Fibroblast of mammary gland (primary cell): ENCODE measurements at places on chromosomes 5 and 9.
A peak's percentile ranks its signal among the peaks of the same experiment; 100 is the strongest.

GRCh38 chr5:77846422-77847128 is 70.4 kb upstream of the TBCA start:
- DNase-seq, result no peak

DNA sequence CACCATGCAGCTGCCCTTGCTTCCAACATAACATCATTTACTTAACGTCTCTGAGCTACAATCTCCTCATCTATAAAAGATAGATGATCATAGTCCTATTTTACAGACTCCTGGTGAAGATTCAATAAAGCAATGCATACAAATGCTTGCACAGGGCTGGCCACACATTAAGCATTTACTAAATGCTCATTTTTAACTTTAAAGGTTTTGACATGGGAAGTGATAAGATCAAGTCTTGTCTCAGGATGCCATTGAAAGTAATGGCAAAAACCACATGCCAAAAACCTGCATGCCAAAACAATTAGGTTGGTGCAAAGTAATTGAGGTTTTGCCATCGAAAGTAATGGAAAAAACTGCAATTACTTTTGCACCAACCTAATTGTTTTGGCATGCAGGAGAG is 181.2 kb upstream of the ADRA1B start:
- DNase-seq, result no peak

DNA sequence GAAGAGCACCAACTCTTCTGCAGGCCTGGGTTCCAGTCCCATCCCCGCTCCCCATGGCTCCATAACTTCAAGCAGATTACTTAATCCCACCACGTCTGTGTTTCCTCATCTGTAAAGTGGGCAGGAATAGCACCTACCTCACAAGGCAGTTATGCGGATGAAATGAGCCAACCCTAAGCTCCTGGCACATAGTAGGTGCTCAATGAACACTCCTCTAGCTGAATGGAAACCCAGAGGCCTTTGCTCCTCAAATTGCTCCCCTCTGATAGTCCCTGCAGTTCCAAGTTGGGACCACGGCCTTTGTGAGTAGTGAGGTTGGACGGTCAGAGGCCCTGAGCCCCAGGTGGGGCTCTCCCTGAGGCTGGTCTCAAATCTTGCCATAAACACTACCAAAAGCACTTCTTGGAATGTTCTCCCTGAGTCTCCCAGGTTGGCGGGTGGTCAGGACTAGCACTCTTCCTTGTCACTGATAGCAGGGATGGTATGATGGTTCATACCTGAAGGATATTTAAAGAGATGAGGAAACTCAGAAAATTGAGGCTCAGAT is 35.5 kb upstream of the SYNPO start:
- no peak for DNase-seq

DNA sequence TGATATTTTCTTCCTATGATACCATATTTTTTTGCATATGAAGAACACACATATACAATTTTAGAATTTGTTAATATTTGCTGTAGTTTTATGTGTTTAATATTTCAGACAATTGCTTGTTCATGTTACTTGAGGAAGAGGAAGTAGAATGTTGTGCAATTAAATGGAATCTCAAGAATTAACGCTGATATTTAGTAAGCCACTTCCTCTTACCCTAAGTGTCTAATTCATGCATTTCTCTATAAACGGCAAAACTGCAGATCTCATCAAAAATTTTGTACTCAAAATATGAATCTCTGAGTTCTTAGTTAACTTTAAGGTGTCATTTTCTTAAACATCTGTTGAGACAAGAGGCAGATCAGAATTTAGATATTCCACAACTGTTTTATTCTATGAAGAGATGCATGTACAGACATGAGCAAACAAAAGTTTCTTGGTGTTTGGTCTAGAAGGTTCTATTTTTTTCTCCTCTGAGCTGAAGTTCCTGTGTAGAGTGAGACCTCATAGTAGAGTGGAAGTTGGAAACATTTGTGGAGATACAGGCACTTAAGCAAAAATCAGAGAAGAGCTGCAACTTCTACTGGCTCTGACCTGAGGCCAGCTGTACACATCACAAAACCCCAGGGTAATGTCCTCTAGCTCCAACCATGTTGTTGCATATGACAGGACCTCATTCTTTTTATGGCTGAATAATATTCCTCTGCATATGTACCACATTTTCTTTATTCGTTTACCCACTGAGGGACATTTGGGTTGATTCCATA is 16.6 kb upstream of the TGFBI start:
- peak; percentile 49 for DNase-seq

- no peak for DNase-seq
Observed at GRCh38 chr5:170819824-170820223, 36.3 kb downstream of the GABRP start.

- DNase-seq, result peak; percentile 55
Observed at GRCh38 chr5:79235261-79235633, 684 bp upstream of the JMY start.

DNA sequence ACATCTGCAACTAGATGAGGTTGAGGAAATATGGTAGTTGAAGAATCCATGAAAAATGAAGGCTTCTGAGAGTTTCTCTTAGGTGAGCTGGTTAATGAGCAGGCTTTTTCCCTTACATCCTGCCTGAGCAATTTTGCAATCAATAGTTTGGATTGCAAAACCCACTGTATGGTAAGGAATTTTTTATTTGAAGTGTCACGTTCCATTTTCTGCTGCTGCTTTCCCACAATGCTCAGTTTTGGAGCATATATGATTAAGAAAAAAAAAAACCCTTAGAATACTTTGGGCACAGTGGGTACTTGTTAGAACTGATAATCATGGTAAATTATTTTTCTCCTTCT is 144.2 kb downstream of the PCSK1 start:
- peak; percentile 77 for DNase-seq

GRCh38 chr9:100324594-100325200 is 28.0 kb downstream of the TEX10 start:
- peak; percentile 72 for DNase-seq

DNA sequence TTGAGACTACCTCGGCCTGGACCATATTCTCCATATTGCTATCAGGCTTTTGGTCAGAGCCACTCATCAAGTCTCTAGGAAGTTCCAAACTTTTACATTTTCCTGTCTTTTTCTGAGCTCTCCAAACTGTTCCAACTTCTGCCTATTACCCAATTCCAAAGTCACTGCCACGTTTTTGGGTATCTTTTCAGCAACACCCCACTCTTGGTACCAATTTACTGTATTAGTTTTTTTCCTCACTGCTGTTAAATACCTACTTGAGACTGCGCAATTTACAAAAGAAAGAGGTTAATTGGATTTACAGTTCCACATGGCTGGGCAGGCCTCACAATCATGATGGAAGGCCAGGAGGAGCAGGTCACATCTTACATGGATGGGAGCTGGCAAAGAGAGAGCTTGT is 507.8 kb upstream of the ZNF608 start:
- DNase-seq, result no peak

DNA sequence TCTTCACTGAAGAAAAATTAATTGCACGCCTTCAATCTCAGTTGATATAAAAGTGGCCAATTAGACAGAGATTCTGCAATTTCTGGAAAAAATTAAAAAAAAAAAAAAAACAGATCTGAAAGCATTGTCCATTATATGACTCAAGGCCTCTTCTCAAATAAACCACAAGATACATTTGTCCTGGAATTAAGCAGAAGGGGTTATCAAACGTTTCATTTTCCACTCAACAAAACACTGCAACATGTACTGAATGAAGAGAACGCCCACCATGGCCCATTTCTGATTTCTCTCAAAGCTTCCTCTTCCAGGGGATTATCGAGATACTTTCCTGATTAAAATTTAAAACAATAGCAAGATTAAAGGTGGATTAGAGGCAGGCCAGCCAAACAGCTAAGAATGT is 5.8 kb upstream of the PAPPA start:
- no peak for DNase-seq

- no peak for DNase-seq
Observed at GRCh38 chr5:173480896-173481295, 135.6 kb downstream of the BOD1 start.

- no peak for DNase-seq
Observed at GRCh38 chr5:172003746-172004145, 2.7 kb downstream of the FBXW11 start.

DNA sequence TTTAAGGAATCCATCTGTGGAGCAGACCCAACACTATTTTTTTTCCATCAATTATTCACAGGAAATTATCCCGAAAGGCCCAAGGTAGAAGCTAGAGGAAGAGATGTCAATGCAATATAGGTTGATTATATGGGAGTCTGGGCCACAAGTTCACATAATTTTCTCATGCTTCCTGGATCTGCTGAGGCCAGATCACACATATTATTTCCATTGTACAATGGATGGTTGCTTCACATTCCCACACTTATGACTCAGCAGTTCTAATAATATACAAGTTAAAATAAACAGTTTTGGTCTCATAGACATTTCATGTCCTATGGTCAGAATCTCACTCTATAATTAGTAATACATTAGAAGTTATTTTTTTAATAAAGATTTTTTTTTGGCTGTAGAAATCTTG is 66.0 kb upstream of the PTPRD start:
- DNase-seq, result peak; percentile 56

DNA sequence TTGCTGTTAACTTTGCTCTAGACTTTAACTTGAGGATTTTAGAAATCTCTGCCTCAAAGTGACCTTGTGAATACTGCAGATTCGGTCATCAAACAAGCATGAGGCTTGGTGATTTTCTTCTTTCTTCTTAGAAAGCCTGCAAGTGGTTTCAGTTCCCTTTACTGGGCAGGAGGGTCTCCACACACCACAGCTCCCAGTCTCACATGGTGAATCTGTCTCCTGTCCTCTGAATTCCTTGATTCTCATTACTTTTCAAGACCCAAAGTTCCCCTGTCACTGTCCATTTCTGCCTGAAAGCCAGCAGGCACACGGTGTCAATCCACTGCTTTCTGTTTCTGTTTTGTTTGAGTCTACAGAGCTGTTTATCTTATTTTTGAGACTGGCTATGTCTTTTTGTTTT is 14.1 kb downstream of the HSPB3 start:
- peak; percentile 21 for DNase-seq

- no peak for DNase-seq
Observed at GRCh38 chr5:35430381-35431162, 187.1 kb upstream of the SPEF2 start.

DNA sequence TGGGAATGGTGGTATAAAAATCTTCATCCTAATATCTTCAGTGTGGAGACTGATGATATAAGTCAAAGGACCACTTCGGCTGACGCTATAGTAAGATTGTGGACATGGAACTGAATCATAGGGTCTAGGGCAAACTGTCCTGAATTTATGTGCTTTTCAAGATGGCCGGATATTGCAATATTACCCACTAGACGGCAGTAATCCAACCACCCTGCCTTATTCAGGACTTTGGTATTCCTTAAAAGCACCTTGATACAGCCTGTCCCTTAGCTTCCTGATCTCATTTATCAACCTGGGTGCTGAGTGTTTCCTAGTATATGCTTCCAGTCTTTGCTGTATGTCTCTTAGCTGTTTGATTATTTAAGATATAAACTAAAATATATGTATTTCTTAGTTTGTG is 71.2 kb upstream of the COX7C start:
- no peak for DNase-seq

GRCh38 chr5:62795926-62796325 is 217.3 kb downstream of the LRRC70 start:
- no peak for DNase-seq

- DNase-seq, result no peak
Observed at GRCh38 chr5:97364731-97365130, 181.7 kb upstream of the RIOK2 start.

DNA sequence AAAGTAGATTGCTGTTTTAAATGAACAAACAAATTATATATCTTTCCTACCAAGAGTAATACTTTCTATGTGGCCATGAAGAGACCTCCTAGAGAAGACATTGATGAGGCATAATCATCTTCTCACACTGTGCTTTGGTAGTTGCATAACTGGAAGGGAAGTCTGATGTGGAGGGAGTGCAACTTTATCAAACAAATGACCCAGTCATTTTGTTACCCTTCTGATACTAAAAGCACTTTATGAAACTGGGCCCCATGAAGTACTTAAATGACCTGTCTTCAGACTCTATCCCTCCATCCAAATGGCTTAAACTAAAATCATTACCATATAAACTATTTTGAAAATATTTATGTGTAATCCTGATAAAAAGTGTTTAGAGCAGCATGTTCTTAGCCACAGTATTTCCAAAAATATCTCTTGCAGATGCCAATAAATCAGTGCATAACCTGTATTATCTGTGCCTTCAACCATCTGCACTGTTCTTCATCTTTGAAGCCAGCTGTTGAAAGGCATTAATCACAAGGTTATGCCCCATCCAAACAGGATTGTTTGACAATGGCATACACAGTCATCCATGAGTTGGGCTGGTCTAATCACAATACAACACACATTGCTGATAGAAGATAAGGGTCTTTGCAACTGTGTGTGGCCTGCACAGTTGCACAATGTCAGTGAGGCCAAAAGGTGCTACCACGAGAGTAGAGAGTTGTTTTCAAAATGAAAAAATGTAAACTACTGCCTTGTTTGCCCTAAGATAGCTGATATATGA is 31.9 kb upstream of the MIER3 start:
- no peak for DNase-seq

DNA sequence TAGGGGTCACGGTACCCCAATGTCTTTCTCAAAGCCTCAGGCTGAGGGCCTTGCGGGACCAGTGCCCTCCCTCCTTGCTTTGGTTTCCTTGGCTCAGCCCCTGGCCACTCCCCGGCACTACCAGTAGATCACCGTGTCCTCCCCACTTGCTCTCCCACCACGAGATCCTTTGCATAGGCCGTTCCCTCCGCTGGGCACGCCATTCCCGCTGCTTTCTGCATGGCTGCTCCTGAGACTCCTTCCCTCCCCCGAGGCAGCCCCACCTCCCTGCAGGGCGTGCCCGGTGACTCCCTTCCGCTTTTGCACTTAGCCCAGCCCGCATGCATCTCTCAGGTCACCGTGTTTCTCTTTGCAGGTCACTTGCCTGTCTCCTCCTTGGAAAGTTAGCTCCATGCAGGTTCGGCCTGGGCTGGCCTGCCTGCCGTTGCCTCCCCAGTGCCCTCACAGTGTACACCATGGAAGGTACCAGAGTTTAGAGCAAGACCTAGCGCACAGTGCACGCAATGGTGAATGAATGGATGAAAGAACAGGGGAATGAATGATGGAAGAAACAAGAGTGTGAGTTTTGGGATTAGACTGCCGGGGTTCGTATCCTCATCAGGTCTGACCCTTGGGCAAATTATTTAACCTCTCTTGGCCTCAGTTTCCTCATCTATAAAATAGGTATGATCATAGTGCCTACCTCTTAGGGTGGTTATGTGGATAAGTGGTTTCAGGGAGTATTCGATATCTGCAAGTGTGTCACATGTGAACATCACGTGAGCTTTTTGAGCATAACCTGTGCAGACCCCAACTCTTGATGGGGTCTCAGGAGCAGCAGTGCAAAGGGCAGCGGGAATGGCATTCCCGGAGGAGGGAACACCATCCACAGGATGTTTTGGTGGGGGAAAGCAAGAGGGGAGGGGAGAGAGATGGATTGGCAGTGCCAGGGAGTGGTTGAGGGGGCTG is 214.3 kb downstream of the C9orf50 start:
- no peak for DNase-seq
